ENCODE measurements at places on chromosomes 4 and X.
A peak's percentile ranks its signal among the peaks of the same experiment; 100 is the strongest.

DNA sequence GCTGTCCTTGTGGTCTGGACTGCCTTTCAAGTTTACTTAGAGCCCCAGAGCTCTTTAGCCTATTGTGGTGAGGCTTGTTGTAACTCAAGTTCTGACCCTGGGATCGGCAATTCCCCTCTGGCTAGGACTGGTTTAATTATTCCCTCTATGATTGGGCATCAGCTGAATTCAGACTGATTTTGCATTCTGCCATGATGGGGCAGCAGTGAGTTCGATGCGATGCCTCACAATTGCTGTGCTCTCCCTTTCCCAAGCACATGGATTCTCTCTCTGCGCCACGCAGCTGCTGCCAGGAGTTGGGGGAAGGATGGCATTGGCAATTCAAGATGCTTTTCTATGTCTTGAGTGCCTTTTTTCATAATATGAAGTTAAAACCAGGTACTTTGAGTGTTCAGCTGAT lies 327.8 kb upstream of the CXorf51B start:
- DNase-seq: no peak
- no peaks in the 10 kb centered on the region for H3K27me3 ChIP-seq
- no peak overlapping the region for H3K4me3 ChIP-seq
- no peaks in the 10 kb centered on the region for H3K36me3 ChIP-seq

DNA sequence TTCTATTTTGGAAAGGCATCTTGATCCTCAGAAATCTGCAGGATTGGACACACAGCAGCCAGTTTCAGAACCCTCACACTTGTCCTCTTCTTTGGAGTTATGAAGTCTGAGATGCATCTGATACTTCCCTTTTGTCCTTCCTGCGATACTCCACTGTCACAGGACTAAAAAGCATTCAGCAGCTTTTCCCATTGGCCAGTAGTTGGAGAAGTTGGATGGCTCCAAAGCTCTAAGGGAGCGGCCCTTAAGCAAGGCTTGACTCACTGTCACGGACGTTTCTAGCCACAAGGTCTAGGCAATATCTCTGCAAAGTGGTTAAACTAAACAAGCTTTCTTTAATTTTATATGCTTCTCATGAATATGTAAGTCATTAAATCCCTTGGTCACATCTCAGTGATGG lies 417.0 kb downstream of the AFF2 start:
- no peak for DNase-seq
- no peaks in the 10 kb centered on the region for H3K27me3 ChIP-seq
- H3K4me1 ChIP-seq: no peaks in the 10 kb centered on the region
- no peak overlapping the region for H3K4me3 ChIP-seq

DNA sequence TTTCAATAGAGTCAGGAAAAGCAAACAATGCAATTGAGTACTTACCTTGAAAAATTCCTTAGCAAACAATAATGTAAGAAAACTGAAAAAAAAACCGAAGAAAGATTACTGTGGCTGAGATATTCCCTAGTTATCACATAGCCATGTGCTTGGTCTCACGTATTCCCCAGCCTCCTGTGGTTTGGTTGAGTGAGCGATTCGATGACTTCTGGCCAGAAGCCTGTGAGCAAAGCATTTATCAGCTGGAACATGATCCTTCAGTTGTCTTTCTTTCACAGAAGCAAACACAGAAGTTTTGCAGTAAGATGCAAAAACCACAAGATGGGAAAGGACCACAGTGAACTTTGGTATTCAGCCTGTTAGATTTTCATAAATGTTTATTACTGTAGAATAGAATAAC lies 1754.3 kb upstream of the AGA start:
- no peak overlapping the region for H3K27ac ChIP-seq
- no peaks in the 10 kb centered on the region for H3K4me1 ChIP-seq
- no peak for DNase-seq
- no peak overlapping the region for H3K4me3 ChIP-seq
- H3K27me3 ChIP-seq: no peaks in the 10 kb centered on the region

DNA sequence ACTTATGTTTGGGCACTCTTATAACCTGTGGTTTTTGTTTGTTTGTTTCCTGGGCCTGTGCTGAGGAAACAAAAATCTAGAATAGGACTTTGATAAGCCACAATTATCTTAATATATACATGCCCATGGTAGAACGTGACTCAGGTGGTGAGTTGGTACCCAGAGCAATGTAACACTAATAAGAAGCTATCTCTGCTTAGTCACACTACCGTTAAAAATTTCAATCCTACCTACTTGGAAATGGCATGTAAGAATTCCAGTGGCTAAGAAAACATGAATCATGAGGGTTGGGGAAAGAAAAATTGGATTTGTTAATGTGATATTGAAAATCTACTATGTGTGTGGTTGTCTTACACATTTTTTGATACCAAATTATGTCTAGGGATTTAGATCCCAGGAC lies 30.5 kb upstream of the ADGRG2 start:
- H3K27ac ChIP-seq: no peak overlapping the region
- H3K4me3 ChIP-seq: no peak overlapping the region
- no peaks in the 10 kb centered on the region for H3K36me3 ChIP-seq
- no peaks in the 10 kb centered on the region for H3K4me1 ChIP-seq
- H3K27me3 ChIP-seq: no peaks in the 10 kb centered on the region

- H3K36me3 ChIP-seq: peaks cover 10% of the 10 kb centered on the region
- H3K4me1 ChIP-seq: peaks cover 4% of the 10 kb centered on the region
- no peaks in the 10 kb centered on the region for H3K27me3 ChIP-seq
- H3K27ac ChIP-seq: no peak overlapping the region
Observed at GRCh38 chrX:55715847-55716246, 1.7 kb upstream of the RRAGB start.

GRCh38 chr4:110668463-110669235 lies 45.8 kb upstream of the PITX2 start:
- peaks cover 28% of the 10 kb centered on the region for H3K4me1 ChIP-seq
- H3K4me3 ChIP-seq: no peak overlapping the region
- no peak for DNase-seq
- H3K27ac ChIP-seq: peak overlapping the region; percentile 75
- no peaks in the 10 kb centered on the region for H3K36me3 ChIP-seq

DNA sequence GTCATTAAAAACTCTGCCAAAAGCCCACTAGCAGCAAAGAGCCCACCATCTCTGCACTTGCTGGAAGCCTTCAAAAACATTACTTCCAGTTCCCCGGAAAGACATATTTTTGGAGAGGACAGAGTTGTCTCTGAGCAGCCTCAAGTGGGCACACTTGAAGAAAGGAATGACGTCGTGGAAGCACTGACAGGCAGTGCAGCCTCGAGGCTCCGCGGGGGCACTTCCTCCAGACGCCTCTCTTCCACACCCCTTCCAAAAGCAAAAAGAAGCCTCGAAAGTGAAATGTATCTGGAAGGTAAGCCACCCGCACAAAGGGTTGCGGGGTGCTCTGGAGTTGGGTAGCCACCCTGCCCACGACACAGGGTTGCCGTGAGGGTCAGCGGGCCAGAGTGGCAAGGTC lies 25.9 kb downstream of the OFD1 start:
- DNase-seq: no peak
- no peak overlapping the region for H3K27ac ChIP-seq
- no peaks in the 10 kb centered on the region for H3K27me3 ChIP-seq
- H3K4me1 ChIP-seq: no peaks in the 10 kb centered on the region

- DNase-seq: peak; percentile 83
- peak overlapping the region; percentile 39 for H3K4me3 ChIP-seq
- peak overlapping the region; percentile 86 for H3K27ac ChIP-seq
- H3K36me3 ChIP-seq: no peaks in the 10 kb centered on the region
Observed at GRCh38 chr4:123785538-123785937, 388.9 kb downstream of the SPRY1 start.

DNA sequence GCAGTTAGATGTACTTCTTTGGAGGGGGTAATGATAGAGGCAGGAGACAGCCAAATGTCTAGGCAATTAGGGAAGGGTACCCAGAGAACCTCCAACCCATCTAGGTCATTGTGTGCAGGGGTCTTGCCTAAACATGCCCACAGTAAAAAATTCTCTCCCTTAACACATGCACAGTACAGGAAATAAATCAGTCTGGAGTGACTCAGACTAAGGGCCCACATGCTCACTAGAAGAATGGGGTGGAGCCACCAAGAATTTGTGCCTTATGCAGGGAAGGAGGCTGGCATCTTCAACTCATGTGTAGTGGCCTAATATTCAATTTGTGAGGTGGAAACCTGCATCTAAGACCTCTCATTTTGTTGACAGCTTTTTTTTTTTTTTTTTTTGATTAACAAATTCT lies 945.3 kb upstream of the GRIA3 start:
- DNase-seq: no peak
- no peak overlapping the region for H3K4me3 ChIP-seq
- H3K27ac ChIP-seq: no peak overlapping the region

GRCh38 chrX:68428431-68428830 lies 4.9 kb downstream of the OPHN1 start:
- H3K4me3 ChIP-seq: no peak overlapping the region
- no peak overlapping the region for H3K27ac ChIP-seq
- H3K36me3 ChIP-seq: no peaks in the 10 kb centered on the region
- no peak for DNase-seq

DNA sequence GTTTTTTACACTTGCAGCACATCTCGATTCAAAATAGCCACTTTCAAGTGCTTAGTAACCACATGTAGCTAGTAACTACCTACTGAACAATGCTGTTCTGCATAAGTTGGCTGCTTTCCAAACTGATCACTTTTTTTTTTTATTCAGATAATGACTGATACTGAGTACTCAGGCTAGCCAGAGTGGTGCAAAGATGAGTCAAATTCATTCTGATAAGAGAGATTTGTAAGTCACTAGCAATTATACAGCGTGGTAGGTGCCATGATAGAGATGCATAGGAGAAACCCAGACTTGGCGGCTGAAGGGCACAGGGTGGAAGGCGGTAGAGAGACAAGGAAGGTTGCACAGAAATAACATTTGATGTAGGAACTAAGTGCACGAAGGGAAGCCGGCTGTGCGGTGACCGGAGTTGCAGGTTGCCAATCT lies 357 bp upstream of the IGBP1 start:
- peaks cover 4% of the 10 kb centered on the region for H3K27me3 ChIP-seq
- H3K4me3 ChIP-seq: peak overlapping the region; percentile 85
- DNase-seq: no peak
- peaks cover 10% of the 10 kb centered on the region for H3K4me1 ChIP-seq
- peak overlapping the region; percentile 77 for H3K27ac ChIP-seq

GRCh38 chrX:81206476-81206875 lies 4.6 kb downstream of the SH3BGRL start:
- H3K4me1 ChIP-seq: no peaks in the 10 kb centered on the region
- no peak for DNase-seq
- no peak overlapping the region for H3K4me3 ChIP-seq
- no peaks in the 10 kb centered on the region for H3K36me3 ChIP-seq
- no peaks in the 10 kb centered on the region for H3K27me3 ChIP-seq
- H3K27ac ChIP-seq: no peak overlapping the region

- H3K36me3 ChIP-seq: no peaks in the 10 kb centered on the region
- no peak for DNase-seq
- H3K27ac ChIP-seq: no peak overlapping the region
Observed at GRCh38 chr4:39873823-39874222, 103.9 kb downstream of the PDS5A start.

- H3K27ac ChIP-seq: no peak overlapping the region
- peak overlapping the region; percentile 53 for H3K4me3 ChIP-seq
- H3K27me3 ChIP-seq: peaks cover 4% of the 10 kb centered on the region
- no peaks in the 10 kb centered on the region for H3K36me3 ChIP-seq
- peaks cover 13% of the 10 kb centered on the region for H3K4me1 ChIP-seq
- no peak for DNase-seq
Observed at GRCh38 chr4:157221895-157222770, 1.6 kb downstream of the GRIA2 start.

GRCh38 chr4:36273276-36273675 lies 8.1 kb upstream of the DTHD1 start:
- H3K36me3 ChIP-seq: no peaks in the 10 kb centered on the region
- no peaks in the 10 kb centered on the region for H3K4me1 ChIP-seq
- no peak for DNase-seq
- no peak overlapping the region for H3K27ac ChIP-seq
- H3K4me3 ChIP-seq: no peak overlapping the region

GRCh38 chrX:145818186-145819113 lies 821 bp downstream of the SLITRK2 start:
- peaks cover 55% of the 10 kb centered on the region for H3K27me3 ChIP-seq
- no peak for DNase-seq
- no peak overlapping the region for H3K27ac ChIP-seq
- H3K4me3 ChIP-seq: peak overlapping the region; percentile 11
- H3K36me3 ChIP-seq: no peaks in the 10 kb centered on the region

DNA sequence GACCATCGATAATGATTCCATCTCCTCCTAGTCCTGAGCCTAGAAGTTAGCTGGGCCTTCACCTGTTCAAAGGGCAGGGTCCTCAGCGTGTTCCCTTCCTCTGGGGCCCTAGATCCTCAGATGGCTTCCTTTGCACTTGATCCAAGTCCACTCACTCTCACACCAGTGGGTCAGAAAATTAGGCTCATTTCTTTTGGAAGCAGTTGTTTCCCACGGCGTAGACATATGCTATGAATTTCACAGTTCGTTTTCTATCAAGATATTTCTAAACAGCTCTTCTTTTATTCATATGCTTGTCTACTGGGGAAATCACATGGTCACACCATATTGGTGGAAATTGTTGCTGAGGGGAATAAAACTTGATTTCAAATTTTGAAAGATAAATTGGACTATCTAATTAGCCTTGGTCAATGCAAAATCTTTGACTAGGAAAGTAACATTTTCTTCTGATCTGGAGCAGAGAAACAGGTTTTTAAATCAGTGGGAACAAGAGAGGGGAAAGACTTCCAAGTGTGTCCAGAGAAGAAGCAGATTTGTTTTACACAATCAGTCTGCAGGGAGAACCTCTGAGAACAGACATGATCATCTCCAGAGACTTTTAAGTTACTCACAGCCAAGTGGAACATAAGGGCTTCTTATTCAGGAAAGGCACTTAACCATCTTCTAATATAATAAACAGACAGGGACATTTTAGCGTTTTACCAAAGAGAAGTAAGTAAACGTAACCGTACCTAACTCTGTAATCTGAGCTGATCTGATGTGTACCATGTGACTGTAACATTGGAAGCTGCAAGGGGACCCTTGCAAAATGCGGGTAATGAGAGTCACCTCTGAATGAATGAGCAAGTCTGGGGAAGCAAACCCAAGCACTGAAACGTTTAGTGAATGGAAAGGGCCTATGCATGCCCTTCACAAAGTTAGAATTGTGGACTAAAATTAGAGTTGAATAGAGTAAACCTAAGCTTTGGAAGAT lies 455.7 kb upstream of the FAT1 start:
- no peaks in the 10 kb centered on the region for H3K4me1 ChIP-seq
- no peak overlapping the region for H3K4me3 ChIP-seq
- no peak for DNase-seq
- H3K27me3 ChIP-seq: no peaks in the 10 kb centered on the region
- H3K27ac ChIP-seq: no peak overlapping the region
- H3K36me3 ChIP-seq: no peaks in the 10 kb centered on the region

DNA sequence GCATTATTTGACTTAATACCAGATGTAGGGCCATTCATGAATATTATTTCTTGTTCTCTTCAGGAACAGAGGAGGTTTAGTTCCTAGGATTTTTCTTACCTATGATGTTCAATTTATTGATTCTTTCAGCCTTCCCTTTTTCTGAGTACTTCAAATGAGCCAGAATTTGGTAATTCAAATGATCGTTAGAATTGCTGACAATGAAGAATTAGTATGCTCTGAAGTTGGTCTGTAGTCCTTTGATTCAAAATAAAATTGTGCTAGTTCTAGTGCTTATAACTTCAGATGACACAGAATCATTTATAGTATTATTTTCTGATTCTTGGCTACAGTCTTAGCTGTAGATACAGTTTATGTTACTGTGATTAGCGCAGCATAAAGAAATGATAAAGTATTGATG lies 35.2 kb upstream of the WDR17 start:
- no peak overlapping the region for H3K27ac ChIP-seq
- H3K27me3 ChIP-seq: no peaks in the 10 kb centered on the region
- no peak for DNase-seq
- H3K4me1 ChIP-seq: no peaks in the 10 kb centered on the region
- no peaks in the 10 kb centered on the region for H3K36me3 ChIP-seq

GRCh38 chr4:1588306-1588705 lies 95.8 kb downstream of the FAM53A start:
- no peak overlapping the region for H3K27ac ChIP-seq
- peak; percentile 17 for DNase-seq
- H3K27me3 ChIP-seq: peaks cover 19% of the 10 kb centered on the region
- H3K4me3 ChIP-seq: no peak overlapping the region
- H3K36me3 ChIP-seq: no peaks in the 10 kb centered on the region

All from psoas muscle (tissue), 8 donors.